ENCODE measurements at places on chromosomes 5 and 9. TPM values are rescaled to one million over a fixed set of nuclear protein-coding genes. Genes with fewer than 3 reads are reported as not detected.

The ADAMTSL1 gene
- not detected for polyA plus RNA-seq

The PTPDC1 gene
- polyA plus RNA-seq: 0.95 TPM

The DOCK8 gene
- 15.3 TPM for polyA plus RNA-seq

The PCDHGB4 gene
- polyA plus RNA-seq: 0.13 TPM

The GDA gene
- not detected for polyA plus RNA-seq

The GLRA1 gene
- polyA plus RNA-seq: not detected

DNA sequence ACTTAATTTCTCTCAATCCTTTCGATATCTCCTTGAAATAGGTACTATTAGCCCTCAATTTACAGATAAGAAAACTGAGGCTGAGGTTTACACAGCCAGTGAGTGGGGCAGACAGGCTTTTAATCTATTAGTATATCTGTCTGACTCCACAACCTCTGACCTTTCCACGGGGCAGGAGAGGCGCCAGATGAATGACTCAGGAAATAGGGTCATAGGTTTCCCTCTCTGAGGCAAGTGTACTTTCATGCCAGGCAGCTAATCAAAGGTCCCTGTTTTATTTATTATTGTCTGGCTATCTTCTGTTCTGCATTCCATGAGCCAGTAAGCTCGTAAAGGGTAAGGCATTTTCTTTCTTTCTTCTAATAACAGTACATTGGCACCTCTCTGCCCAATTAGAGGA, 79.6 kb upstream of the KLF4 start:
- H3K4me1 ChIP-seq: no peaks in the 10 kb centered on the region
- H3K36me3 ChIP-seq: no peaks in the 10 kb centered on the region
- H3K27me3 ChIP-seq: no peaks in the 10 kb centered on the region
- H3K4me3 ChIP-seq: no peak overlapping the region
- no peak overlapping the region for H3K27ac ChIP-seq
- no peak for DNase-seq

DNA sequence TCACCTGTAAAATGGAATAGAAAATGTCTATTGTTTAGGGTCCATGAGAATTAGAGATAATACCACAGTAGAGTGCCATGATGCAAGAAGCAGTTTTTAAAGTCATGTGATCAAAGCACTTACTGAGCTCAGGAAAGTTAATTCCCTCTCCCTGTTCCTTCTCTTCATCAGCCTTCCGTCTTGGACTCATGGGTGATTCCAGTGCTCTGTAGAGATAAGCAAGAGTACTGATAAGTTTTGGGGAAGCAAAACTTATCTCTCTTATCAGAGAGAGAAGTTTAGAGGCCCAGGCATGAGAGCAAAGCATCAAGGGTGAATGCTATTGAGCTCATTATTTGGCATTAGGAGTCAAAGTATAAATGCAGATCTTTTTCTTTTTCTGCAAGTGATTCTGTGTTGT, 410.1 kb downstream of the AGTPBP1 start:
- H3K4me1 ChIP-seq: no peaks in the 10 kb centered on the region
- H3K27ac ChIP-seq: no peak overlapping the region
- H3K36me3 ChIP-seq: no peaks in the 10 kb centered on the region
- H3K27me3 ChIP-seq: peaks cover 2% of the 10 kb centered on the region
- H3K4me3 ChIP-seq: no peak overlapping the region

DNA sequence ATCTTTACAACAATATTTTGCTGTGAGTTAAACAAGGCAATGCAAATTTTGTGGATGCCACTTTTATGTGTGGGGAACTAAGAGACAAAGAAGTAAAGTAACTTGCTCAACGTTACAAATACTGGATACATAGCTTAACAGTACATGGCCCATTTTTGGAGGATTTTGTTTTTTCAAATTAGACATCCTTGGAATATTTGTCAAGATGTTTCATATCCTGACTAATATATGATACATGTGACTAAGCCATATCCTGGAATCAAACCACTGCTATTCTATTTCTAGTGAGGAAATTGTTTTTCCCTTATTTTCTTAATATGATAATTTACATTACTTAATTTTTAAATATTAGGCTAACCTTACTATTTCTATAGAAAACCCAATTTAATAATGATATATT, 529.8 kb downstream of the DMRTA1 start:
- no peak overlapping the region for H3K4me3 ChIP-seq
- H3K4me1 ChIP-seq: no peaks in the 10 kb centered on the region
- no peaks in the 10 kb centered on the region for H3K36me3 ChIP-seq

DNA sequence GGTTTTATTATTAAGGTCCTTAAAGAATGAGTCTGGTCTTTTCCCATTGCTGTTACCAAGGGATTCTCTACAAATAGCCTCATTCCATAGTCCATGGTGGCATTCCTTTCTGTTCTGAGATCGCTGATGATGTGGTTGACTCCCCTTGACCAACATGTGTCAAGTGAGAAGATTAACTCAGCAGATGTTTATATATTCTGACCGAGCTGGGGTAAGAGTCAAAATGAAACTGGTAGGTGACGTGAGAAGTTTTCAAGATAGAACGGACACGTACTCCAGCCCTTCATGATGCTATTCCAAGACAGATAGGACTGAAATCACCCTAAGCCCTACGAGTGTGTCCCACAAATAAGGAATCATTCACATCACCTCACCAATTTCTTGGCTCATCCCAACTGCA, 155.5 kb upstream of the WWC1 start:
- DNase-seq: no peak
- H3K4me1 ChIP-seq: no peaks in the 10 kb centered on the region
- H3K27ac ChIP-seq: no peak overlapping the region
- H3K4me3 ChIP-seq: no peak overlapping the region
- peaks cover 5% of the 10 kb centered on the region for H3K27me3 ChIP-seq

GRCh38 chr5:56264417-56265025, 31.4 kb upstream of the ANKRD55 start:
- no peak for DNase-seq
- no peak overlapping the region for H3K27ac ChIP-seq
- no peaks in the 10 kb centered on the region for H3K36me3 ChIP-seq
- H3K27me3 ChIP-seq: peaks cover 3% of the 10 kb centered on the region
- H3K4me1 ChIP-seq: no peaks in the 10 kb centered on the region
- H3K4me3 ChIP-seq: no peak overlapping the region

GRCh38 chr9:16619914-16620520, 250.5 kb downstream of the BNC2 start:
- no peak overlapping the region for H3K4me3 ChIP-seq
- DNase-seq: no peak

GRCh38 chr9:89637787-89638186, 33.0 kb downstream of the GADD45G start:
- no peaks in the 10 kb centered on the region for H3K27me3 ChIP-seq
- DNase-seq: no peak
- no peaks in the 10 kb centered on the region for H3K36me3 ChIP-seq
- no peak overlapping the region for H3K27ac ChIP-seq

GRCh38 chr5:132686193-132686592, 12.4 kb downstream of the IL4 start:
- no peak for DNase-seq
- no peak overlapping the region for H3K4me3 ChIP-seq
- H3K27ac ChIP-seq: no peak overlapping the region
- H3K36me3 ChIP-seq: peaks cover 7% of the 10 kb centered on the region
- H3K27me3 ChIP-seq: no peaks in the 10 kb centered on the region
- peaks cover 15% of the 10 kb centered on the region for H3K4me1 ChIP-seq

Measured in immature natural killer cell (primary cell).